Psoas muscle (tissue), 8 donors: ENCODE measurements at places on chromosomes 5 and 9. TPM values are rescaled to one million over a fixed set of nuclear protein-coding genes. Genes with fewer than 3 reads are reported as not detected.

TRMO gene
- 7.0 TPM for total RNA-seq

FYB1 gene
- 3.2 TPM for total RNA-seq

CKMT2 gene
- 667 TPM for total RNA-seq

ADAMTS13 gene
- 6.7 TPM for total RNA-seq

ADGRD2 gene
- total RNA-seq, result not detected

- no peaks in the 10 kb centered on the region for H3K27me3 ChIP-seq
- no peaks in the 10 kb centered on the region for H3K36me3 ChIP-seq
- peaks cover 7% of the 10 kb centered on the region for H3K4me1 ChIP-seq
- H3K4me3 ChIP-seq, result no peak overlapping the region
- no peak overlapping the region for H3K27ac ChIP-seq
Measured at GRCh38 chr5:90873033-90873517, 314.5 kb downstream of the ADGRV1 start.

DNA sequence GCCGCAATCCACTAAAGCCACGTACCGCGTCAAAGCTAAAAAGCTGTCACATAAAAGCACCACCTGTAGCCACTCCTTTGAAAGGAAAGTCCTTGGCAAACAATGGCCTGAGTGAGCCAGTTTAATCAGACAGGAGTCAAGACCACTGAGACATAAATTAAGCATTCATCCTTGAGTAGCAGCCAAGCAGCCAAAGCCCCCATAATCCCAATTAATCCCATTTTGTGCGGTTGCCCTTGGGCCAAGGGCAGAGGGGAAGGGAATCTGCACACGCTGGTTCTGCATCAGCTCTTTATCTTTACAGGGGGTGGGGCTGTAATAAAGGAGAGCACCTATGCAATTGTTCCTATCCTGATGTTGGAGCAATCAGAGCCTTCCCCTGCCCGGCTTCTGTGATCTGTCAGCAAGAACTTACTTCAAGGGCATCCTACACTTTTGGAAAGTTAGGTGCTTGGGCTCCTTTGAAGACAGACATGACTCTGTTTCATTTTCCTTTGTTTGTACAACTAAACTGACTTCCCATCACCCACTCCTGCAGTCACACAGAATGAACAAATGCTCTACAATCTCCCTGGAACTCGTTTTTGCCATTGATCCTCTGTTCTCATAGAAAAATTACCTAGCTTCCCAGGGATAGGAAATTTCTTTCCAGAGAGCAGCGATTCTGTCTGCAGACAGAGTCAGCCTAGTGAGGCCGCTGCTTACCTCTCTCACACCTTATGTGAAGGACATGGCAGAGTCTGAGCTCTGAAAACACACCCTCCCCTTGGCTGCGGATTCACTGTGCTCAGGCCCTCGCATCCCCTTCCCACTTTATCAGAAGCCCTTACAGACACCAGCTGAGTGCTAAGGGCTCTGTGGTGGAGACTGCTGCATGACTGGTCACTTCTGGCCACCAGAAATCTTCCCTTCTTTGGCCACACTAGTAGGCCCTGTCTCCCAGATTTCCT is 116.2 kb upstream of the TBCA start:
- no peak overlapping the region for H3K4me3 ChIP-seq
- no peak overlapping the region for H3K27ac ChIP-seq
- H3K27me3 ChIP-seq, result no peaks in the 10 kb centered on the region

DNA sequence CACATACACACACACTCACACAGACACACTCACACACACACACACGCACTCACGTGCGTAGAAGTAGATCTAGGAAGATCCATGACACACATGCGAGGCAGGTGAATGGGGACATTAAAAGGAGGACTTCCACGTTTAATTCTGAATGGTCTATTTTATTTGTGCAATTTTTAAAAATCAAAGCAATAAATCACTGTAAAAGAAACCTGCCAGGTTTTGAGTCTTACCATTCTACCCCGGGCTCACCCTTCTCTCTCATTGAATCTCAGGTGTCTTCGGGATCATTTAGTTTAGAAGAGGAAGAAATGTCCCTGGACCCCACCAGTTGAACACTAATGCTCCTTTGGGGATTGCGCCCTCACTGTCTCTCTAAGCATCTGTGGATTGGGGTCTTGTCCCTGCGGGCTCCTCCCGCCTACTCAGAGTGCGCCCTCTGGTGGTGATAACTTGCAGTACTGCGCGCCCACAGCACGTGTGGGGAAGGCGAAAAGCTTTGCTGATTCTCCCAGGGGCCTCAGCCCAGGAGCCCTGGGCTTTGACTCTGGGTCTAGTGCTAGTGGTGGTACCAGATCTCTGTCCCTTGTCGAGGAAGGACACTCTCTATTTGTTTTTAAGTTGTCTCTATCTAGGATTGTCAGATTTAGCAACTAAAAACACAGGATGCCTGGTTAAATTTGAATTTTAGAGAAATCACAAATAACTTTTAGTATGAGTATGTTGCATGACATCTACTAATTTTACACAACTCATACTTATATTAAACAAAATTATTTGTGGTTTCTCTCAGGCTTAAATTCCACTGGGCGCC is 34.8 kb downstream of the BOD1 start:
- no peaks in the 10 kb centered on the region for H3K27me3 ChIP-seq
- H3K27ac ChIP-seq, result no peak overlapping the region
- no peaks in the 10 kb centered on the region for H3K4me1 ChIP-seq
- no peak overlapping the region for H3K4me3 ChIP-seq
- no peaks in the 10 kb centered on the region for H3K36me3 ChIP-seq
- no peak for DNase-seq

DNA sequence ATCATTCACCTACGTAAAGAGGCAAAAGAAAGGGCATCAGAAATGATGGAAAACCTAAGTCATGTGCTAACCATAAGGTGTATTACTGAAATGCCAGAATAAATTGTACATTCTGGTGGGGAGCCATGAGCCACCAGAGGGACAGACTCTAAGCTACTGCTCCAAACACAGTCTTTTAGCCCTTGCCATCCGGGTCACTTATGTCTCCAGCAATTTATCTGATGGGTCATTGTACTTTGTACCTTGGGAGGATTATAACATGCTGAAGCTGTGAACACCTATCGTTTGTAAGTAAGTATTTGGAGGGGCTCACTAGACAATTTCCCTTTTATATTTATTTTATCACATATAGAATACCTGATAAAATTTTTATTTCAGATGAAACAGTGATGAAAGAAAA is 495.1 kb downstream of the KIF4B start:
- H3K36me3 ChIP-seq, result no peaks in the 10 kb centered on the region
- H3K4me1 ChIP-seq, result no peaks in the 10 kb centered on the region
- H3K27ac ChIP-seq, result no peak overlapping the region
- H3K4me3 ChIP-seq, result no peak overlapping the region
- no peaks in the 10 kb centered on the region for H3K27me3 ChIP-seq

DNA sequence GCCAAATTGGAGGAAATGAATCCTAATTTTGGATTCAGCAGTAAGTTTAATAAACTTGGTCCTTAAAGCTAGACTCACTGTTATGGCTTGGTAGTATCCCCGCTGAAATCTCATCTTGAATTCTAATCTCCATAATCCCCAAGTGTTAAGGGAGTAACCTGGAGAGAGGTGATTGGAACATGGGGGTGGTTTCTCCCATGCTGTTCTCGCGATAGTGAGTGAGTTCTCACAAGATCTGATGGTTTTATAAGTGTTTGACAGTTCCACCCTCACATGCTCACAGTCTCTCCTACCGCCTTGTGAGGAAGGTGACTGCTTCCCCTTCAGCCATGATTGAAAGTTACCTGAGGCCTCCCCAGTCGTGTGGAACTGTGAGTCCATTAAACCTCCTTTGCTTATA is 824.5 kb upstream of the WWC1 start:
- H3K27me3 ChIP-seq, result no peaks in the 10 kb centered on the region
- H3K4me3 ChIP-seq, result no peak overlapping the region
- DNase-seq, result no peak
- H3K36me3 ChIP-seq, result no peaks in the 10 kb centered on the region
- H3K27ac ChIP-seq, result no peak overlapping the region
- H3K4me1 ChIP-seq, result no peaks in the 10 kb centered on the region

DNA sequence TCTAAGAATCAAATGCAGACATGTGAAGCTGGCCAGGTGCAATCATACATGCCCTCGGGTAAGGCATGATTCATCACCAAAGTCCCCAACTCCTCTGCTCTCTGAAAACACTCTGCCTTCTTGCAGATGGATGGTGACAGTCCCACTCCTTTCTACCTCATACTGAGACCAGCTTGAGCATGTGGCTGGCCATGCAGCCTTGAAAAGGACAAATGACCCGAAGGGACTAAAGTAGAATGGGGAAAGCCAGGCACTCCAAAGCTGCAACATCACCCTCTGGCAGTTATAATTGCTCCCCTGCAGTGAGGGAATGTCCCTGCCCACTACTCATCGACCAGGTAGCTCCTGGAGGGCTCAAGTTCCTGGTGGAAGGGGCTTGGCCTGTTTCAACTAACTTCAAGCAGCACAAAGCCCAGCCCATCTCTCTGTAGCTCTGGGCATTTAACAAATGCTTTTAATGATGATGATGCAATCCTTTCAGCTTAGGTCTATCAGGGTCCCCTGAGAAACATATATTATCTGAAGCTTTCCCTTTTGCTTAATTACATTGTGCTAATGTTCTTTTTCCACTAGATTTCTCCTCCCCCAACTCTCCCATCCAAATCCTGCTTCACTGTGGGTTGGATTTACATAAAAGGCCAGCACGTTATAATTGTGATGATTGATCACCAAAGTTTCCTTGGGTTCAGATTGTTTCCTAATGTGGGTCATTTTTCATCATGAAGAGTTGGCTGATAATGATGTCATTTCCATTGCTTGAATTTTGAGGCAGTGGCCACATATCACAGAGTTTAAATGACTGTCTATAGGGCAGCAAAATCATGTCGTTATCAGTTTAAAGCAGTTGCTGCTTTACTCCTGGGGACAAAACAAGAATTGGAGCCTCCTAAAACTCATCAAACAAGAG is 436.5 kb upstream of the SLC30A5 start:
- no peaks in the 10 kb centered on the region for H3K27me3 ChIP-seq
- no peak for DNase-seq
- peaks cover 13% of the 10 kb centered on the region for H3K4me1 ChIP-seq
- no peak overlapping the region for H3K4me3 ChIP-seq
- no peaks in the 10 kb centered on the region for H3K36me3 ChIP-seq

- peaks cover 42% of the 10 kb centered on the region for H3K4me1 ChIP-seq
- DNase-seq, result peak; percentile 44
- H3K27ac ChIP-seq, result peak overlapping the region; percentile 96
- H3K4me3 ChIP-seq, result peak overlapping the region; percentile 35
- no peaks in the 10 kb centered on the region for H3K27me3 ChIP-seq
Measured at GRCh38 chr9:14780251-14780650, 57.7 kb upstream of the CER1 start.

DNA sequence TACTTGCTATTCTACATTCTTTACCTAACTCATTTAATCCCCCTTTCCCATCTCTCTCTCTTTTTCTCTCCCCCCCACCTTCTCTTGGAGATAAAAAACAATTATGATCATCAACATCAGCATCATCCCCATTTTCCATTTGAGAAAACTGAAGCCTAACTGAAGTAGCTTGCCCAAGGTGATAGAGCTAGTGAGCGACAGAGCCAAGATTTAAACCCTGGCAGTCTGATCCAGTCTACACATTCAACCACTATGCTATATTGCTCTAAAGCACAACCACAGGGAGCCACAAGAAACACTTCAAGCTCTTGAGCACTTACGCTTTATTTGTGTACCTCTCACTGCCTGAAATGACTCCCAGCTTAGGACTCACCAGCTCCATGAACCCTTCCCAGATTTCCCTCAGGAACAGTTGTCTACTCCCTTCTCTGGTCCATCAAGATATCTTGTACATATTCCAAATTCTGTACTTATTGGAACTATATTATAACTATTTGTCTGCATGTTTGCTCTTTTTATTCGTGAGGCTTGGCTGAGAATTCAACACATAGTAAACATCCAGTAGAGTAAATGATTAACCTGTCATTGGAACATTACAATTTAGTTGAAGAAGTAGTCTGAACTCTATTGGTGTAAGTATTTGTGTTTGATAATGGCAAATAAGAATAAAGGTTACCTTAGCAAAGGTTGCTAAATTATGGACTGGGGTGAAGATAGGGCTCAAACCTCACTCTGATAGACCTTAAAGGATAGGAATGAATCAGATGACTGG is 164.8 kb downstream of the EFNA5 start:
- no peak for DNase-seq
- H3K4me1 ChIP-seq, result no peaks in the 10 kb centered on the region
- no peak overlapping the region for H3K4me3 ChIP-seq
- no peak overlapping the region for H3K27ac ChIP-seq

- no peak for DNase-seq
- H3K4me1 ChIP-seq, result peaks cover 13% of the 10 kb centered on the region
- no peaks in the 10 kb centered on the region for H3K27me3 ChIP-seq
Measured at GRCh38 chr5:69374911-69375446, 5.4 kb downstream of the RAD17 start.

- no peaks in the 10 kb centered on the region for H3K4me1 ChIP-seq
- no peak for DNase-seq
- H3K27ac ChIP-seq, result no peak overlapping the region
- no peaks in the 10 kb centered on the region for H3K27me3 ChIP-seq
- H3K36me3 ChIP-seq, result no peaks in the 10 kb centered on the region
Measured at GRCh38 chr9:9341203-9341602, 1271.6 kb downstream of the PTPRD start.

DNA sequence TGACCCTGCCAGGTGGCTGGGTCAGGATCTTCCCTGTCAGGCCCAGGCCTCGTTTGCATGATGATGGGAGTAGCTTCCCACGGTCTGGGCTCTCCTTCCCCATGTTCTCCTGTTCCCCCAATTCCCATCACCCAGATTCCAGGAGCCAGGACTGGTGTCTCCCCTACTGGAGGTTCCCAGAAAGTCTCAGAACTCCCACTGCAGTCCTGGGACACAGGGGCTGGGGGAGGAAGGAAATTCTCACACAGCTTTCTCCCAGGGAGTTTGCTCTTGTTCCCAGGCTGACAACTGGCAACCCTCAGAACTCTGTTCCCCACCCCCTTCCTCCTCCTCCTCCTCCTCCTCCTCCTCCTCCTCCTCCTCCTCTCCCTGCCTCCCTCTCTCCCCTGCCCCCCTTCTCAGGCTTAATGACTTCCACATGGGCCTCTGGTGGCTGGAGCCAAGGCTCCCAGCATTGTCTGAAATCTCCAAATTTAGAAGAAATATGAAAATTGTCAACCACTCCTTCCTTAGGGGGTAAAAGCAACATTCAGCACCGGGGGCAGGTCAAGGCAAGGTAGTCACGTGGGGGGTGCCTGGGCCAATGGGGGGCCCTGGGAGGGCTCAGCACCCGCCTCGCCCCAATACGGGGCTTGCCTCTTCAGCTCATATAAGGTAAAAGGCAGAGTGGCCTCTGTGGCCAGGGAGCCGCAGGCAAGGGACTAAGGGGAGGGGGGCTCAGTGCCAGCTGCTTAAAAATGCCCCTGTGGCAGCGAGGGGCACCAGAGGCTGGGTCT is 27.3 kb upstream of the IL17B start:
- H3K4me1 ChIP-seq, result no peaks in the 10 kb centered on the region
- no peaks in the 10 kb centered on the region for H3K36me3 ChIP-seq
- H3K4me3 ChIP-seq, result peak overlapping the region; percentile 59
- peak overlapping the region; percentile 66 for H3K27ac ChIP-seq
- no peaks in the 10 kb centered on the region for H3K27me3 ChIP-seq
- DNase-seq, result no peak

- no peak overlapping the region for H3K27ac ChIP-seq
- H3K36me3 ChIP-seq, result no peaks in the 10 kb centered on the region
- no peak overlapping the region for H3K4me3 ChIP-seq
- no peak for DNase-seq
- no peaks in the 10 kb centered on the region for H3K27me3 ChIP-seq
Measured at GRCh38 chr9:109974918-109975276, 194.9 kb downstream of the PALM2AKAP2 start.
